HL-60 (cell line): ENCODE measurements at places on chromosomes 1 and 21.
A peak's percentile ranks its signal among the peaks of the same experiment; 100 is the strongest.

- no peak for DNase-seq
Measured at GRCh38 chr1:1142844-1143243, 27.0 kb upstream of the C1orf159 start.

DNA sequence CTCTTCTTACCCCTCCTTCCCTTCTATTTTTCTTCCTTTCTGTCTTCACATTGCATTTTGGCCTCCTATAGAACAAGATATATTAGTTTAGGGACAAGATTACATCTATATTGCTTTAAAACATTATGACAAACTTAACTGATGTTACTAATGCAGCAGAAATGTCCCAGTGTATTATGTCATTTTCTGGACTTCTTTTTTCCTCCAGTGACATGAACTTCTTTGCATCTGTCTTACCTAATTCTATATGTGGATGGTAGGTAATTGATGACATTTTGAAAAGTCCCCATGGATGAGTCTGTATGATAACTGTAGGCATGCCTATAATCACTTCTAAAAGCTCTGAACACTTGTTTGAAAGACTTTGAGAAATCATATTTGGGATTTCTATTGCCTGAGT lies 89.5 kb downstream of the FNBP1L start:
- DNase-seq: no peak

- no peak for DNase-seq
Measured at GRCh38 chr1:246587606-246588005, 21.4 kb downstream of the CNST start.

GRCh38 chr21:17667256-17667655 lies 54.6 kb upstream of the BTG3 start:
- DNase-seq: no peak

- no peak for DNase-seq
Measured at GRCh38 chr1:98316286-98316905, 345.1 kb upstream of the SNX7 start.

DNA sequence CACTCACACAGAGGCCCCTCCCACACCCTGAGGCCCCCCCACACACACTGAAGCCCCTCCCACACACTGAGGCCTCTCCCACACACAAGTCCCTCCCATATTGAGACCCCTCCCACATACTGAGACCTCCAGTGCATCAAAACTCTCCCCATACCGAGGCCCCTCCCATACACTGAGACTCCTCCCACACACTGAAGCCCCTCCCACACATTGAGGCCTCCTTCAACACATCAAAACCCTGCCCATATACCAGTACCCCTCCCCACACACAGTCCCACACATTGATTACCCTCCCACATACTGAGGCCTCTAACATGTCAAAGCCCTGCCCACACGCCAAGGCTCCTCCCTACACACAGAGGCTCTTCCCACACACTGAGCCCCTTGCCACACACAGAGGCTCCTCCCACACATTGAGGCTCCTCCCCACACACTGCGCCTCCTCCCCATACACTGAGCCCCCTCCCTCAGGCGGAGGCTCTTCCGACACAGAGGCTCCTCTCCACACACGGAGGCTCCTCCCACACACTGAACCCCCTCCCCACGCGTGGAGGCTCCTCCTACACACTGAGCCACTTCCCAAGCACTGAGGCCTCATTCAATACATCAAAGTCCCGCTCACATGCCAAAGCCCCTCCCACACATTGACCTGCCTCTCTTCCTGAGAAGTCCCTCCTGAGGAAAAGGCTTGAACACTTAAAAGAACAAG lies 392.3 kb downstream of the CAMTA1 start:
- DNase-seq: no peak

GRCh38 chr1:240672132-240672811 lies 60.3 kb upstream of the GREM2 start:
- DNase-seq: no peak

DNA sequence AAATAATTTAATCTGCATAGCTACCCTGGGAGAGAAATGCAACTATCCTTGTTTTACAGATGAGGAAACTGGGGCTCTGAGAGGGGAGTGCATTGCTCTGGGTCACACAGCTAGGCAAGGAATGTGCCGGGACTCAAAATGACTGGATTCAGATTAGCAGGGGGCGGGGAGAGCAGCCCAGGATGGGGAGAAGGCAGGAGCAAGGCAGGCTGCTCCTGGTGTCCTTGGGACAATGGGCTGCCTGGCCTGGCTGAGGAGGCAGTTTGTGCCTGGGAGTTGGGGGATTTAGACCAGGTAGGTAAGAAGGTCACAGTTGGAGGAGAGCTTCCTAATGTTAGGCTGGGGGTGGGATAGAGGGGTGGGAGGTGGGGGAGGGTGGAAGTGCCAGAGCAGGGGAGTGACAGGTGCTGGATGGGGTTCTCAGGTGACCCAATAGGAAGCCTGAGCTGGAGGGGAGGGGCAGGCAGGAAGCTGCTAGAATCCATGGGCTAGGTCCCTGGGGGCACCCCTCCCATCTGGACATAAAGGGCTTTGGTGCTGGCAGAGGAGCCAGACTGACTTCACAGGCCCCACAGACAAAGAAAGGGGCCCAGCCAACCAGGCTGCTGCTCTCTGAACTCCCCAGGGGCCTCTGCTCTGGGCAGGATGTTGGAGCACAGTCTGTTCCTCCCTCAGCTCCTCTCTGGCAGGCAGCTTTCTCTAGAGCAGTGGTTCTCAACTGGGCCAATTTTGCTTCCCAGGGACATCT lies 29.0 kb downstream of the TRIM62 start:
- no peak for DNase-seq

DNA sequence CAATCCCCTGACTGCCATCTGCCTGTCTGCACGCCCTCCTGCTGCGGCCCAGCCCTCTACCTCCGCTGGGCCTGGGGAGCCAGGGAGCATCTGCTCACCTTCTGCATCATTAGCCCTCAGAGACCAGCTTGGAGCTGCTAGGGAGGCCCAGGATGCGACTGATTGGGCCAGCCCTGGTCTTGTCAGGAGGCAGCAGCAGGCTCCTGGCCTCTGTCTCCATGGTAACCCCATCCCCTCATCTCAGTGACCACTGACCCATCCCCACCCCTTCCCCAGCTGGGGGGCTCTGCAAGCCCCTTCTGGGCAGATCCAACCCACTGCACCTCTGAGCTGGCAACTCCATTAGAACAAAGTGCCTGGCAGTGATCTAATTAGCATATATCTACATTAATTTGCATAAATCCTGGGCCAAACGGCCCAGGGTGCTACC lies 37.7 kb downstream of the NKAIN1 start:
- DNase-seq: no peak

DNA sequence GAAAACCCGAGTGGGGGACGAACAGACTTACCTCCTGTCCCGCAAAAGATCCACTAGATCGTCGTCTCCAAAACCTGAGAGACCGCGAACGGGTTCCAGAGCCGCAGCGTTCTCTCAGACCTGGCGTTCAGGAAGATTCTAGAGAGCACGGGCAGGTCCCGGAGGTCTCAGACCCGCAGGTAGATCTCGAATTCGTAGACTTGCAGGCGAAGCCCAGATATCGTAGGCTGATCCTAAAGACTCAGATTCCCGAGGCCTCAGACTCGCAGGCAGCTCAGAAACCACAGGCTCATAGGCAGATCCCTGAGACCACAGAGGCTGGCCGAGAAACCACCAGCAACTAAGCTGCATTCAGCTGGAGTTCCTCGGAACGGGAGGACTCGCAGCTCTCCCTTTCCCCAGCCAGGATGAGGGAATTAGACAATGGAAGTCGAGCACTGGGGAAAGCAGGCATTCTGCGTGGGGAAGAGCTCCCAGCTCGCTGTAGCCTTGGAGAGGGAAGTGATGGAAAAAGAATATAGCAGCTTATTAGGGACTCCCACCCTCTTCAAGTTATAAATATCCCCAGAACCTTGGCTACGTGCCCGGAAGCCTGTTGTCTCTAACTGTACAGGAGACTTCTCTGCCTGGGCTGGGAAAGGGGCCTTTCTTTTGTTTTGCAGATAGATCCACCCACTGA lies at the start of gene ZNF436:
Gene ZNF436, minus strand, starts transcription at position 502 of the 679 bp plus-strand sequence. CDS start 1,831 bp downstream, outside the sequence.
- peak; percentile 75 for DNase-seq

GRCh38 chr1:147628441-147628840 lies 41.9 kb downstream of the ACP6 start:
- no peak for DNase-seq

- no peak for DNase-seq
Measured at GRCh38 chr21:37371041-37371397, 4.4 kb downstream of the DYRK1A start.
